Astrocyte (in vitro differentiated cells and primary cell): ENCODE measurements at places on chromosomes 2 and 18. TPM values are rescaled to one million over a fixed set of nuclear protein-coding genes. Genes with fewer than 3 reads are reported as not detected.

SERPINB13 gene
- not detected in 2 replicates for total RNA-seq

COL4A4 gene
- 0.36 and 0.62 TPM in 2 replicates for total RNA-seq

WDSUB1 gene
- total RNA-seq: 4.4 and 5.4 TPM in 2 replicates

B3GNT2 gene
- total RNA-seq: 21.9 and 23.8 TPM in 2 replicates

CPLX4 gene
- total RNA-seq: not detected in 2 replicates

FEV gene
- not detected in 2 replicates for total RNA-seq

IFIH1 gene
- total RNA-seq: 62.3 and 70.5 TPM in 2 replicates
